ENCODE measurements at places on chromosomes 5 and 9.

- DNase-seq = no peak
Measured at GRCh38 chr9:105360344-105360743, 87.5 kb upstream of the FSD1L start.

DNA sequence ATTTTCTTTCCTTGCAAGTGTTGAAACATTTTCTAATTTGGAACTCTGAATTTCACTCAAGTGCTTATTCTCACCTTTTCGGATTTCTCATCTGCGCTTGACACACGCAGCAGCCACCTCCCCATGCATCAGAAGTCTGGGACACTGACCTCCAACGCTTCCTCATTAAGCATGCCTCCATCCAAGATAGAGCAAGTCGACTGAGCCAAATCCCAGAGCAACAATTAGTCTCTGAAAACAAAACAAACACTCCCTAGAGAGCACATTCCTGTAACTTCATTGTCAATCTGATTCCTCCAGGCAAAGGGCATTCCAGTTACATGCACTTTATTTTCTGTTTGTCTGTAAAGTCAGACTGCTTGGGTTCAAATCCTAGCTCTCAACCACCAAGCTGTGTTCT, 5.7 kb downstream of the CD180 start:
- DNase-seq = no peak

DNA sequence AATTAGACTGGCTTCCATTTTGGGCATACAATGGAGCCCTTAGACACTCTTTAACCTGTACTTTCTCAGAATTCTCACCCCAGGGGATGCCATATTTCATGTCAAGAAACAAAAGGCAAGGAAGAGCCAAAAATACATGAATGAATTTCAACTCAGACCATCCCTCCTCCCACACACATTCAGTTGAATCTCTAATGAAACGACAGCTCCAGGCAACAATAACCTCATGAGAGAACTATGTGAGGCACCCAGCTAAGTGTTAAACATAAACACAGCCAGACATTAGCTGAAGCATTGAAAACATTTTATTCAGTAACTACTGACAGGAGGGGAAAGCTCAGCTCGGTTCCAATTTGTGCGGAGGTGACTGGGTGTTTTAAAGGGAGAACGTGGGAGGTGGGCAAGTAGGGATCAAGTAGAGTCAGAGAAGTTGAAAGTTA, 1359.1 kb upstream of the CDH9 start:
- no peak for DNase-seq

- DNase-seq = no peak
Measured at GRCh38 chr5:143352691-143353090, 50.8 kb downstream of the NR3C1 start.

GRCh38 chr5:43275391-43275790, 37.8 kb downstream of the HMGCS1 start:
- no peak for DNase-seq

DNA sequence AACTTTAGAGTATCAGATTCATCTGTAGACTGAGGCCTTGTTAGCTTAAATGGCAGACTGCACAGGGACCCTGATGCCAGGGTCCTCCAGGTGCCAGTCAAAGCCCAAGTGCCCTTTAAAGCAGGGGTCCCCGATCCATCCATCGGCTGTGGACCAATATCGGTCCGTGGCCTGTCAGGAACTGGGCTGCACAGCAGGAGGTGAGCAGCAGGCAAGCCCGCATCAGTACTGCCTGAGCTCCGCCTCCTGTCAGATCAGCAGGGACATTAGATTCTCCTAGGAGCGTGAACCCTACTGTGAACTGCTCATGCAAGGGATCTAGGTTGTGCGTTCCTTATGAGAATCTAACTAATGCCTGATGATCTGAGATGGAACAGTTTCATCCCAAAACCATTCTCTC, 403.4 kb downstream of the RAB3C start:
- DNase-seq = no peak

DNA sequence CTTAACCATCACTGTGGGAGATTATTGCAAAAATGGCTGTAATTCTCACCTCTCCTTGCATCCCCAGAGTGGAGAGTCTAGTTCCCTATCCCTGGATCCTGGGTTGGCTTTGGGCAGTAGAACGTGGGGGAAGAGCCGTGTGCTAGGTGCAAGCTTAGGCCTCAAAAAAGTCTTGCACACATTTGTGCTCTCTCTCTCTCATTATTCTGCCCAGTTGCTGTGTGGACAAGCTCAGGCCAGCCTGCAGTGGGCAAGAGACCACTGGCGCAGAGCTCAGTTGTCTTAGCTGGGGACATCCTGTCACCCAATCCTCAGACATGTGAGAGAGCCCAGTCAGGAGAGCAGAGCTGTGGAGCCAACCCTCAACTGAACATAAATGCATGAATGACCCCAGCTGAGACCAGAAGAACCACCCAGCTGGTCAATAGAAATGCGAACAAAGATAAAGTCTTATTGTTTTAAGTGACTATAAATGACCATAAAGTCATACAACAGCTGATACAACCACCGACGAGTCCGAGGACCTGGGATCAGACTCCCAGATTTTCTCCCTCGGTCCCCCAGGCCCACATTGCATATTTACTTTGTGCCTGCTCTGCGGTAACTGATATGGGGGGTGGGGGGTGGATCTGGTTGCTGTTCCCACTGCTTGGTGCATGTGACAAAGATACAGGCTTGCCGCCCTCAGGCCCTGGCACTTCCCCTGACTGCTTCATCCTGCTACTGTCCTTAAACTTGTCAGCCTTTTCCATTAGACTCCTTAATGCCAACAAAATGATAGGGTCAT, 166.4 kb upstream of the MVB12B start:
- DNase-seq = no peak

- DNase-seq = no peak
Measured at GRCh38 chr5:97049175-97049574, 93.2 kb downstream of the LIX1 start.

DNA sequence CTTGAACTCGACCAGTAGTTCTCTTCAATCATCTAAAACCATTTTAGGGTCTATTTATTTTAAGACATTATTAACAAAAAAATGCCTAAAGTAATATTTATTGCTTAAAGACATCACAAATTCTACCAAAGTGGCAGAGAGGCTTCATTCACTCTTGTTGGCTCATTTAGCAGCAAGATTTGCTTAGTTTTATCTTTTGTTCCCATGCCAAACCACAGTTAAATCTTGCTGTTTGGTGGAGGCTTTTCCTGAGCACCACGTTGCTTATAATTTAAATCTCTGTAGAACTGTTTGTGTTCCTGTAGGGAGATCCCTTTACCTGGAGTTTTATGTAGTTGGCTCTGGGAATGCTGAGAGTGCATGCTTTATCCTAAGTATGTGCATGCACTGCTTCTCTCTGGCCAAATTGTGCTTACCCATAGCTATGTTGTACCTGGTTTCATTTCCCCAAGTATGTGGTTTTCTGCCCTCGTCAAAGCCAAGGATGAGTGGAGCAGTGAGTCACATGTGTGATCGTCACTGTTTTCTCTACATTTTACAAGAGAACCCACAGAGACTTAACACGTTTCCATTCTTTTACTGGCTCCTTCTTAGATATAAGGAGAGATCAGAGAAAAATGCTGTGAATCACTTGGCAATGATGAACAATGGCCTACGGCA, 42.1 kb upstream of the MAST4 start:
- DNase-seq = no peak

DNA sequence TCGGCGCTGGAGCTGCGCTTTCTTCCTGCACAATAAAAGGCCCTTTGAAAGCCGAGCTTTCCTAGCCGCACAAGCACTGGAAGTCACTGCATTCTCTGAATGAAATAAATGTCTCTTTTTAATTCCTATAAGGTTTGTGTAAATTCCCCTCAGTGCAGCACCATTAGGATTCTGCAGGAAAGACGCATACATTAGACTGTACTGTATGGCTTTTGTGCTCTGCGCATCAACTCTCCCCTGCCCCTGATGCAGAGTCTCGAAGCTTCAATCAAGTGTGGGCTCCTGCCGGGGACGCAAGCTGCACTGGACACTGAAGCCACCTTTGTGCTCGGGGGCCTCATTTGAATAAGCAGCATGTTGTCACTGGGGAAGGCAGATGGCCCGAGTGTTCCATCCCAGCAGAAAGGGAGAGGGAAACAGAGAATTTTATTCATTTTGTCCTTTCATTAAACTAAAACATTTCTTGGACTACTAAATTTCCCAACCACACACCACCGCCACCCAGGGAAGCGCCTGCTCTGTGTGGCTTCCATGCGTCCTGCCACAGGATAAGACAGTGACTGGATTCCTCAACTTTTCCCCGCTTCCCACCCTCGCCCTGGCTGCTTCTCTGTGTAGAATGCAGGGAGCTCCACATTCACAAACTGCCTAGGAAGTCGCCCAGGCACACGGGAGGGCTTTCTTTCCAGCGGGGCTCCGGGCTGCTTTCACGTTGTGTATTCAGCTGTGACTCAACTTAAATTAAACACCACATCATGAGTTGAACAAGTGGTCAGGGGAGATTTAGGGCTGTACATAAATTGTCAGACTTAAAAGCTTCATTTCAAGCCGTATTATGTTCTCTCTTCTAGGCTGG, 635.4 kb downstream of the IRX1 start:
- no peak for DNase-seq

- no peak for DNase-seq
Measured at GRCh38 chr9:123111427-123112014, 78.1 kb downstream of the GPR21 start.

DNA sequence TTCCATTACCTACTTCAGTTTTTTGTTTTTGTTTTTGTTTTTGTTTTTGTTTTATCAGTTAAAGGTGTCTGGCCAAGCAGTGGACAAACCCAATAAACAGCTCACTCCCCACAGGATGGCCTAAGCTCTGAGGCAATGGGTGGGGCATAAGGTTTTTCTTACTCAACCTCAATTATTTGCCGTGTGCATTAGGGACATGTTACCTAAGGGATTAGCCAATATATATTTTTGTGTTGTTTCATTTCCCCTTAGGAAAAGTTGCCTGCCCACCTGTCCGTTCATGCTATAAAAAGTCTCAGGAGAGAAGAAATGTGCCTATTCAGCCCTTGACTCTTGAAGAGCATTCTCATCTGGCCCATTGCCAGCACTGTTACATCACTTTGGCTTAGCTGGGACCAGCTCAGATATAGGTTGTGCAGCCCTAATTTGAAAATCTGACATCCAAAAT, 7.3 kb downstream of the SH3RF2 start:
- no peak for DNase-seq

- no peak for DNase-seq
Measured at GRCh38 chr5:176722757-176723156, 75.5 kb downstream of the TSPAN17 start.

Measured in 8988T (cell line).